Non-pigmented ciliary epithelial cell (primary cell): ENCODE measurements at places on chromosomes 5 and 9.

DNA sequence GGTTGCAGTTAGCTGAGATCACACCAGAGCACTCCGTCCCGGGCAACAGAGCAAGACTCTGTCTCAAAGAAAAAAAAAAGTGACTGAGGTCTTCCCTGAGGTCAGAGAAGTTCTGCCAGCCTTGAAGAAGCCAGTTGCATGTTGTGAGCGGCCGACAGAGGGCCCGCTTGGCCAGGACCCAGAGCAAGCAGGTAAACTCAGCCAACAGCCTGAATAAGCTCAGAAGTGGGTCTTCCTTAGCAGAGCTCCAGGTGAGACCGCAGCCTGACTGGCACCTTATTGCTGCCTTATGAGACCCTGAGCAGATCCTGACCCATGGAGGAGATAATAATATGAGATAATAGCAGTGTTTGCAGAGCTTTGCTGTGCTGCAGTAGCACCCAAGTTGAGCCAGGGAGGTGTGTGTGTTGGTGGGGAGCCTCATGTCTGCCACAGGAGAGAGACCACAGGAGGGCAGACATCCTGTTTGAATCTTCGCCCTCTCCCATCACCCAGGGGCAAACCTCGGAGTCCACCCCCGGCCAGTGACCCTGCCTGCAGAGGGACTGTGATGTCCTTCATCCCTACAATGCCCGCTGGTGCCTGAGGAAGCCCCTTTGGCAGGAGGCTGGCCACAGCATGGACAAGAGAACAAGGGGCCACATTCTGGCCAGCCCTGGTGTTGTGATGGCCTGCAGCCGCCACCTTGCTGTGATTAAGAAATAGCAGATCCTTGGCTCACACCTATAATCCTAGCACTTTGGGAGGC lies 10.8 kb upstream of the BARX1 start:
- DNase-seq = no peak

- DNase-seq = no peak
These were observed 111.9 kb downstream of the FEM1C start for GRCh38 chr5:115432691-115433090.

- DNase-seq = no peak
These were observed 144.6 kb upstream of the PPP1R26 start for GRCh38 chr9:135334953-135335460.

DNA sequence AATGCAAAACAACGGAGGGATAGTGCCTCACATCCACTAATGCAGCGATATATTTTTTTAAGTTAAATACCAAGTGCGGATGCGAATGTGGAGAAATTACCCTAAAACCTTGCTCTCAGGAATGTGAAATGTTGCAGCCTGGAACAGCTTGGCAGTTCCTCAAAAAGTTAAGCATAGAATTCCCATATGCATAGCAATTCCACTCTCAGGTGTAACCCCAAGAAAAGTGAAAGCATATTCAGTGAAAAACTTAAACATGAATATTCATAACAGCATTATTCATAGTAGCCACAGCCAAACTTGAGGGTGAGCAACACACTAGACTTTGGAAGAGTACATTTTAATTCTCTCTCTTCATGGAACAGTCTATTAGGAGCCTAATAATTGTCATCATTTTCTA lies 83.2 kb upstream of the ICE1 start:
- no peak for DNase-seq

DNA sequence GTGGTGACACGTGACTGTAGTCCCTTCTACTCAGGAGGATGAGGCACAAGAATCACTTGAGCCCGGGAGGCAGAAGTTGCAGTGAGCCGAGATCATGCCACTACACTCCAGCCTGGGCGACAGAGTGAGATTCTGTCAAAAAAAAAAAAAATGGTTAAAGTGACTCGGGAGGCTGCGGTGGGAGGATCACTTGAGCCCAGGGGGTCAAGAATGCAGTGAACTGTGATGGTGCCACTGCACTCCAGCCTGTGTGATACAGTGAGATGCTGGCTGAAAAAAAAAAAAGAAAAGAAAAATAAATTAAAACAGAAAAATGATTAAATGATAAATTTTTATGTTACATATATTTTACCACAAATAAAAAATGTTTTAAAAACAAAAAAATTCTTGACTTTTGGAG lies 51.9 kb downstream of the KLF4 start:
- DNase-seq = no peak

GRCh38 chr5:178123966-178124925 lies 6.6 kb upstream of the RMND5B start:
- no peak for DNase-seq

DNA sequence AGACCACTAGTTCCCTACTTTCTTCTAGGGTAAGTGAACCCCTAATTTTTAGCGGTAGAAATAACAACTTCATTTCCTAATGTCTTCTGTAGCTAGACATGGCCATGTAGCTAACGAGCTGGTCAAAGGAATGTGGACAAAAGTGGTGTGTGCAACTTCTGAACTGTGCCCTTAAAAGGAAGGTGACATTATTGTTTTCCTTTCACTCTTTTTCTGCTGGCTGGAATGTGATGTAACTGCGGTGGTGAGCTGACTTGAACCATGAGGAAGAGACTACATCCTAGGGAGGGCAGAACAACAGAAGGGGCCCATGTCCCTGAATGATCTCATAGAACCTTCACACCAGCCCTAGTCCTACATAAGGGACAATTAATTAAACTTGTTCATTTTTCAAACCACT lies 1.3 kb upstream of the SNX2 start:
- DNase-seq = no peak

- no peak for DNase-seq
These were observed 119.4 kb upstream of the PUM3 start for GRCh38 chr9:2963307-2963706.

- DNase-seq = no peak
These were observed 61.0 kb downstream of the ARL15 start for GRCh38 chr5:54249210-54250028.

DNA sequence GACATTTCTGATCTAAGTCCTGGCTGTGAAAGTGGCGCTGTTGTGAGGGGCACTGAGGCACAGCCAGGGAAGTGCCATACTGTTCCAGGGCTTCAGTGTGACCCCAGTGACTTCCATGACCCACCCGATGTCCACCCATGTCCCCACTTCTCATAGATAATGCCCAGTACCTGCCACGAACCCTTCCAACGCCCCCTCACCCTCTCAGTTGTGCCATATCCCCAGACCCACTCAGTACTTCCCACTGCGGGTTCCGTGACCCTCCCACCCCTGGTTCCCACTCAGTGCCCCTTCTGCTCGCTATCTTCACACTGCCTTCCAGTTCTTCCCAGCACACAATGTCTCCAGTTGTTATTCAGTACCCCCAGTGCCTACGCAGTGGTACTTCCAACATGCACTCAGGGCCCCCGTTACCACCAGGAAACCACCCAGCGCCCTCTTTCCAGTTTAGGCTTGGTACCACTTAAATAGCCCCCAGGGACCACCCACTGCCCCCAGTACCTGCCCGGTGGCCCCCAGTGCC lies 30.7 kb upstream of the PSD2 start:
- DNase-seq = no peak

- no peak for DNase-seq
These were observed 354.6 kb downstream of the SLIT3 start for GRCh38 chr5:168946363-168946762.

GRCh38 chr9:132894346-132894745 lies 15.6 kb downstream of the SPACA9 start:
- DNase-seq = no peak

DNA sequence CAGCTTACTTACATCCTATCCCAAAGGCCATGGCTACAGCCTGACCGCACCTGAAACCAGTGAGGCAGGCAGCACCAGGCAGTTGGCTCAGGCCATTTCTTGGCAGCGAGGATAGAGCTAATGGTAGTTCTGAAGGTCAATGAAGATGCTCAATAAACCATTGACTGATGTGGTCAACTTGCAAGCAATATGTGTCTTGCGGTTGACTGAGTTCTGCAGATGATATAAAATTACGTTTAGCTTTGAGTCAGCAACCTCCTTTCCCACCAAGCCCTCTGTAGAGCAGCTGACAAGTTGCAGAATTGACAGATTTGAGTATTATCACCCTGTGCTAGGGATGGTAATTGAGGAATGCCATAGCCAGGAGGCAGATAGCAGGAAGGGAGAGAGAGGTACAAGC lies 189.0 kb upstream of the PUM3 start:
- no peak for DNase-seq
